ENCODE measurements at places on chromosomes 4 and X. TPM values are rescaled to one million over a fixed set of nuclear protein-coding genes. Genes with fewer than 3 reads are reported as not detected.

Gene ZNF630
- 4.4 TPM for total RNA-seq

Gene CLTRN
- not detected for total RNA-seq

Gene TSPAN7
- total RNA-seq, result 35.2 TPM

Gene OPN1LW
- not detected for total RNA-seq

DNA sequence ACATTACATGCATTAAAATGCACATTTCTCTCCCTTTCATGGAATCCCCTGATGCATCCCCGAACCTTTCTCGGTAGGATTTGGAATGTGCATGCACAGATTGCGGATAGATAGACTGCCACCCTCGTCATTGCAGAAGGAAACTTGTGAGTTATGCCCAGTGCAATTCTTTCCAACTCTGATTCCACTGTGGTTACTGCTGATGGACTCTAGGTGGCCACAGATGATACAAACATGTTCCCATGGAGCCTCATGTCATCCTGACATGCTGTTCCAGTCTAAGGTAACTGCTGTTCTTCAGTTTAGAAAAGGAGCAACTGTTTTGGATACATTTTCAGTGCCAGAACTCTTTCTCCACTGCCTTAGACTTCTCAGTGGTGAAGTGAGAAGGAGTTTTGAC lies 9.1 kb upstream of the VCX3B start:
- no peak overlapping the region for H3K27ac ChIP-seq
- no peaks in the 10 kb centered on the region for H3K36me3 ChIP-seq
- H3K4me1 ChIP-seq, result no peaks in the 10 kb centered on the region
- no peaks in the 10 kb centered on the region for H3K27me3 ChIP-seq

Gene LDB2
- 128 TPM for total RNA-seq
